RWPE2 (cell line): ENCODE measurements at places on chromosomes 12 and 14.

DNA sequence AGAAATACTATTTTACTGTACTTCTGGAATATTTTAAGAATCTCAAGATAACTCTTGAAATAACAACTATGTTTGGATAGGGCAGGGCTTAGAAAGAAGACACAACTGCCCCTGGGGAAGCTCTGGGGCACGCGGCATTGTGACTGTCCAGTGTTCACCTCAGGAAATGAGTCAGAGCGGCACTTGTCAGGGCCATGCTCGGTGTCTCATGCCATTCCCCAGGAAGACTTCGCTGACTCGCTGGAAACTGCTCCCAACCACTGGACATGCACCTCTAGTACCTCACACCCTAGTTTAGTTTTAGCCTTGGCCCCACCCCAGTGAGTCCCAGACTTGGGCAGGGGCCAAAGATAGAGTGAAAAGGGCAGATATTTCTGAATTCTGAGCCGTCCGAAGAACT lies 192.0 kb downstream of the TTC7B start:
- DNase-seq, result peak; percentile 87

GRCh38 chr12:78284417-78284816 lies 453.7 kb downstream of the NAV3 start:
- no peak for DNase-seq

GRCh38 chr12:129659961-129660622 lies 243.7 kb downstream of the TMEM132D start:
- peak; percentile 61 for DNase-seq

- no peak for DNase-seq
Measured at GRCh38 chr12:117046011-117046369, 53.2 kb downstream of the TESC start.

DNA sequence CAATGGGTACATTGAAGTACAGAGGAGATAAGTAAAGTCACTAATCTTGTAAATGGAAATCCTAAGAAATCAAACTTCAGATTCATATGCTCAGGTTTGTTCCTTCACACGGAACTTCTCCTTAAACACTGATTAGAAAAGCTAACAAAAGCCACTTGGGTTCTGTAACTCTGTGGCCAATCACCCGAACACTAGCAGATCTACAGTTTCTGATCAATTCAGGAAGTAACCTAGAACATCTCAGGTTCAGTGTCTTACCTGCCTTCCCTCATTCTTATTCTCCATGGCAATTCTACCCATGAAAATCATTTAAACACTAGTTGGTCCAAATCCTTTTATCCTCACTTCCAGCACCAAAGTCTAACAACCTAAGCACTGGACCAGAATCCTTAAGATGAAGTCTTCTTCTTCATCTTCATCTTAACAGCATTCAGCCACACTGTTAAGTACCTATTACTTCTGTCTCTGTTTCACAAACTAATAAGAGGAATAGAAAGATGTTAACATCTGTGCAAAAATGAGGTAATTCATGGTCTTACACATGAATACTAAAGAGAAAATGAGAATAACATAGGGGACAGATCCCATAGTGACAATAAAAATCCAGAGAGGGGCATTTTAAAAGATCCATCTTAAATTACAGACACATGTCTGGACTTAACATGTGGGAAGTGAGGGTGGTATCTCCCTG lies 184.5 kb downstream of the SSPN start:
- DNase-seq, result no peak

- DNase-seq, result no peak
Measured at GRCh38 chr12:51823875-51824565, 24.5 kb downstream of the FIGNL2 start.

GRCh38 chr14:92144708-92145107 lies 22.9 kb downstream of the CPSF2 start:
- no peak for DNase-seq

GRCh38 chr14:60197629-60198303 lies 32.6 kb upstream of the DHRS7 start:
- DNase-seq, result no peak

- no peak for DNase-seq
Measured at GRCh38 chr14:55221968-55222367, 30.6 kb upstream of the DLGAP5 start.

DNA sequence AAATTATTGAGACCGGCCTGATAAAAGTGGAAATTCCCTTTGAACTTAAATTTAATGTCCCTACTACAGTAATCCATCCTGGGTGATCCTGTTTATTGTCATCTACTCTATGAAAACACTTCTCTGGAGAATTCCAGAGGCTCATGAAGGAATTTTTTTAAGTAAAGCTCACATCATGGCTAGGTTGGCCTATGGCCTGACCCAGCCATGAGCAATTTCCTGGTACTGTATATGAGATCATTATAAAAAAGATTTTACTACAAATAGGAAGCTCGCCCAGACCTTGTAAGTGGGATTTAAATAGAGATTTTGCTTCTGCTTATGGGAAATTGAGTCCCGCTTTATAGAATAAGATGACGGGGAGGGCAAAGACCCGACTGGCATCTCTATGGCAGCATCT lies 215.5 kb downstream of the DPF3 start:
- DNase-seq, result no peak
